ENCODE measurements at places on chromosomes 2 and 18.

GRCh38 chr2:11713815-11714214 is 32.6 kb upstream of the LPIN1 start:
- no peak for DNase-seq

- no peak for DNase-seq
These were observed 569.9 kb downstream of the CPS1 start for GRCh38 chr2:211126256-211126655.

DNA sequence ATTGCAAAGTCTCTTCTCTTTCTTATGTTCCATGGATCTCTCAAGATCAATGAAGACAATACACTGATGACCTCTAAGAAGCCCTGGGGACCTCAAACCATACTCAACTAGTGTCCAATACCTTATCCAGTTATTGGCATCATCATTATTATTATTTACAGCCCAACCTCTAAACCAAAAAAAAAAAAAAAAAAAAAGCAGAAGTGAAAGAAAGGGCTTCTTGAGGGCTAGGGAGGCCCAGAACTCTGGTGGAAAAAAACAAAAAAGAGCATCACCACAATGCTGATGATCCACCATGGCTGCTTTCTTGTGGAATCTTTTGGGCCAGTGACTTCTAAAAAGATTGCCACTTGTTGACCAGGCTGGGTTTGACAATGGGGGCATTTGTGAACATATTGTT is 324.9 kb downstream of the LPIN1 start:
- no peak for DNase-seq

GRCh38 chr2:74457549-74458131 is 598 bp upstream of the WBP1 start:
- peak; percentile 49 for DNase-seq

- DNase-seq: no peak
These were observed 241.1 kb upstream of the VWC2L start for GRCh38 chr2:214169736-214170135.

All from activated naive CD4-positive, alpha-beta T cell (primary cell).